ENCODE measurements at places on chromosomes 16 and 17.

DNA sequence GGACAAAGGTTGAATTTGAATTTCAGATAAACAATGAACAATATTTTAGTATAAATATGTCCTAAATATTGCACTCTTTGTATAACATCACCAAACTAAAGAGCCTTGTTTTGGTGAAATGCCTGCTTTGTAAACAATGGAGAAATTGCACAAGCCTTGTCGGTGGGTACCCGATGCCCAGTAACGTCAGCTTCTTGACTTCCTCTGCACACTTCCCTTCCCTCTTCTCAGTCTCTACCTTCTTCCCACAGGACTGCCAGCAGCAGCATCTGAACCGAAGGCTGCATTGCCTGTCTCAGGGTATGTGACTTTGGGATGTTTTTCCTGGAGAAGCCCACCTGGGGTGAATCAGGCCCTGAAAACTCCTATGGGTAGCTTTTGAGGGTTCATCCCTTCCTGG lies 113.9 kb downstream of the UTP18 start:
- no peak for DNase-seq

GRCh38 chr16:31183432-31184428 lies 3.8 kb downstream of the FUS start:
- DNase-seq: no peak

DNA sequence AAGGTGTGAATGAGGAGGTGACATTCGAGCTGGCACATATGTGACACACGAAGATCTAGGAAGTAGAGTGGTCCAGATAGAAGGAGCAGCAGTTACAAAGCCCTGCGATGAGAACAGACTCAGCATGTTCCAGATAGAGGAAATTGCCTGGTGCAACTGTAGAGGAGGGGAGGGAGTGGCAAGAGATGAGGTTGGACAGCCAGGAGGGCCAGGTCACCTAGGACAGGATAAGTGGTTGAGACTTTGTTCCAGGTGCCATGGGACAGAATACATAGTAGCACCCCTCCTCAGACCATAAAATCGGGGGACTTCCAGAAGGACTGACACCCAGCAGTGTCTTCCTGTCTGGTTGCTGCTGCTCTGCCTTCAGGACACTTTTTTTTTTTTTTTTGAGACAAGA lies 11.0 kb upstream of the CENPT start:
- no peak for DNase-seq

GRCh38 chr16:12375046-12375740 lies 398.7 kb downstream of the SNX29 start:
- DNase-seq: no peak

DNA sequence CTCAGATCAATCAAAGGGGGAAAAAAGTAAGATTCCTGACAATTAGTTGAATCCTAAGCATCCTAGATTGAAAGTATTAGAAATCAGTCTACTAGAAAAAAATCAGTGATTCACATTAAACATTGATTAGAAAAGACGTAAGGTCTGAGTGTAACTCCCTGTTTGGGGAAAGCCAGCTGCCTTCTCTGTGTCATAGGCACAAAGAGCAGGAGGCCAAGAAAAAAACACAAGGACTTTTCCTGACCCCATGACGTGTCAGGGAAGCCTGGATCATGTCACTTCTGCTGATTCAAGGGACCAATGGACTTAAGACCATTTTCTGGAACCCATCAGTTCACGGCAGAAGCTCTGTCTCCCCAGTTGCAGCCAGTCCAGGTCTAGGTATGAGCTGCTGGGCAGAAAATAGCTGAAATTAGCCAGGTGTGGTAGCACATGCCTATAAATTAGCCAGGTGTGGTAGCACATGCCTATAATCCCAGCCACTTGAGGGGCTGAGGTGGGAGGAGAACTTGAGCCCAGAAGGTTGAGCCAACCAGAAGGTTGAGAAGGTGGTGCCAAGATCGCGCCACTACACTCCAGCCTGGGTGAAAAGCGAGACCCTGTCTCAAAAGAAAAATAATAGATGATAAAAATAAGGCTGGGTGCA lies 35.9 kb downstream of the RANBP10 start:
- DNase-seq: no peak

GRCh38 chr17:51298508-51299371 lies 38.4 kb downstream of the UTP18 start:
- no peak for DNase-seq

DNA sequence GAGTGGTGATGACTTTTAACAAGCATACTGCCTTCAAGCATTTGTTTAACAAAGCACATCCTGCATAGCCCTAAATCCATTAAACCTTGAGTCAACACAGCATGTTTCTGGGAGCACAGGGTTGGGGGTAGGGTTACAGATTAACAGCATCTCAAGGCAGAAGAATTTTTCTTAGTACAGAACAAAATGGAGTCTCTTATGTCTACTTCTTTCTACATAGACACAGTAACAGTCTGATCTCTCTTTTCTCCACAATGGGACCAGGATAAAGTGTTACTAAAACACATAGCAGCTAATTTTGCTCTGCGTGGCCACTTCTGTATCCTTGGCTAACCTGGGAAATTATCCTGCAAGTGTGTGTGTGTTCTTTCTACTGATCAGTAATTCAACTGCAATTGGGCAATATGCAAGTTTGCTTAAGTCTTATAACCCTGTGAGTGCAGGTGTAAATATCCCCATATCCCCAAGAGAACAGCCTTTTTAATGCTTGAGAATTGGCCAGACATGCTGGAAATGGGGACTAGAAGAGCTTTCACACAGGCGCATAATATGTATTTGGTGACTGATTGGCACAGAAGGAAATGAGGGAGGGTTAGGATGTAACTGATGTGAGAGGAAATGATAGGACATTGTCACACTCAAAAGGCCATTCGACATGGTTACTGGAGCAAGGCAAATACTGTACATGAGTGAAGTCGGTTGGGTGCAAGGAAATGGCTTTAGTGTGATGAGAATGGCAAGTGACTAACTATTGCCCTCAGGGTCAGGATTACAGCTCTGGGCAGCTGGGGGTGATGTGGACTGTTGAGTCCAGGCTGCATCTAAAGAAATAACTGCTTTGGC lies 10.8 kb upstream of the ANKS4B start:
- no peak for DNase-seq
